ENCODE measurements at places on chromosomes 4 and X.

DNA sequence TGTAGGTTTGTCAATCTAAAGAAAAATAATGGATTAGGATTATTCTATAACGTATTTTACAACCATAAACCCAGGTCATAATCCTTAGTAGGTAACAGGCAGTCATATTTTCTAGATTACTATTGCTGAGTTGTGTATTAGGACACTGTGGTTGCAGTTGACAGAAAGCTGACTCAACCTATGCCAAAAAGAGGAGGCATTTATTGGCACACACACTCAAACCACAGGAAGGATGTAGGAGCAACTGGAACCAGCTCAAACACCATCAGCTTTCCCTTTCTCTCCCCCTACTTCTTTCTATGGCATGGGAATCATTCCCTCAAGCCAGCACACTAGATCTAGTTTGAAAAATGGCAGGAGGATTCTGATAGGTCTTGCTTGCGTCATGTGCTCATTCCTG, 136.4 kb upstream of the FAM9C start:
- DNase-seq = no peak

GRCh38 chr4:113701169-113701568, 60.4 kb downstream of the CAMK2D start:
- no peak for DNase-seq

GRCh38 chrX:97045470-97045869, 161.8 kb downstream of the RPA4 start:
- no peak for DNase-seq

GRCh38 chr4:102352781-102353180, 7.5 kb upstream of the SLC39A8 start:
- no peak for DNase-seq

Data from SHP77 treated with DMSO at 0.1 percent for 48 hours (cell line).